ENCODE measurements at places on chromosomes 5 and 9.

- DNase-seq = no peak
Observed at GRCh38 chr9:20477940-20478620, 144.2 kb downstream of the MLLT3 start.

DNA sequence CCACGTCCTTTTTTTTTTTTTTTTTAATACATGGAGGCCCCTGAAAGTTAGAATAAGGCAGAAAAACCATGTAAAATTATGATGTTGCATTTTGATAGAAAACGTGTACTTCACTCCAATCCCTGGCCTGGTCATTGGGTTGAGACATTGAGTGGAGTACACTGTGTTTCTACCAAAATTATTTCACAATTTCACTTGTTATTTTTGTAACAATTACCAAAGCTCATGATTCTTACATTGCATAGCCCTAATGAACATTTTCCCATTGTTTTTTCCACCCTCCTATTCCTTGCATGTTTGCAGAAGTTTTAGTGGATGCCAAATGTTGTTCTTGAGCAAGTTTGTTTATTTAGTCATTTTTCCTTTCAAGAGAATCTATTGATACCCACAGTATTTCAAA, 21.9 kb downstream of the MAMDC2 start:
- no peak for DNase-seq

DNA sequence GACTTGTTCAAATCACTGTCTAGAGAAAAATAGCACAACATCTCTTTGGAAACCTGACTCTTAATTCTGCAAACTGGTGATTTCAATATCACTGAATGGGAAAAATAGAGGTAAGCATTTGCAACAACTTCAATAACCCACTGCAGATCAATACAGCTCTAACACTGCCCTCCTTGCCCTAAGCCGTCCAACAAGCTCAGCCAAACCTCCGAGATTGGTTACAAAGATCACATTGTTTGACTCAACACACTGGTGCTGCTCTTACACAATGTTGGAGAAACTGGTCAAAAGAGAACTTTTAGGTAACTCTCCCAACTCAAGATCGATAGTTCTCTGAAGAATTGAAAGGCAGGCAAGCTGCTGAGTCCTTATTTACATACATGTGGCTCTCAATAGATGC, 150.4 kb downstream of the SPOCK1 start:
- DNase-seq = no peak

- peak; percentile 68 for DNase-seq
Observed at GRCh38 chr5:142023836-142024235, 11.0 kb upstream of the GNPDA1 start.

- DNase-seq = peak; percentile 67
Observed at GRCh38 chr5:102792705-102793104, 37.6 kb downstream of the PAM start.

GRCh38 chr5:53607886-53608285, 47.4 kb downstream of the NDUFS4 start:
- no peak for DNase-seq

- DNase-seq = no peak
Observed at GRCh38 chr9:12862611-12863410, 88.0 kb downstream of the LURAP1L start.

DNA sequence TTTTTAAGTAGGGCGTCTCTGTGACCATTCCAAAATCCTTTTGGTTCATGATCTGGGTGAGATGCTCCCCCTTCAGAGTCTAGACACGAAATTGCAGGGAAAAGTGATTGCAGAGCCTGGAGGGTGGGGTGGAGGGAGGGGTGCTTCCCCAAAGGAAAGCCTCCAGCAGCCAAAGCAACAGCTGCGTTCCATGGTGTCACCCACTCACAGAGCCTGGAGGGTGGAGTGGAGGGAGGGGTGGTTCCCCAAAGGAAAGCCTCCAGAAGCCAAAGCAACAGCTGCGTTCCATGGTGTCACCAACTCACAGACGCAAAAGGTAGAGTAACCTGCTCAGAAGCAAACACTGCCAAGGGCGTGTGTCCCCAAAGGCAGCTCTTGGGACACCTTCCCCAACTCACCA, 22.6 kb downstream of the SLC6A18 start:
- DNase-seq = no peak

- no peak for DNase-seq
Observed at GRCh38 chr5:173583346-173583745, 33.1 kb downstream of the BOD1 start.

DNA sequence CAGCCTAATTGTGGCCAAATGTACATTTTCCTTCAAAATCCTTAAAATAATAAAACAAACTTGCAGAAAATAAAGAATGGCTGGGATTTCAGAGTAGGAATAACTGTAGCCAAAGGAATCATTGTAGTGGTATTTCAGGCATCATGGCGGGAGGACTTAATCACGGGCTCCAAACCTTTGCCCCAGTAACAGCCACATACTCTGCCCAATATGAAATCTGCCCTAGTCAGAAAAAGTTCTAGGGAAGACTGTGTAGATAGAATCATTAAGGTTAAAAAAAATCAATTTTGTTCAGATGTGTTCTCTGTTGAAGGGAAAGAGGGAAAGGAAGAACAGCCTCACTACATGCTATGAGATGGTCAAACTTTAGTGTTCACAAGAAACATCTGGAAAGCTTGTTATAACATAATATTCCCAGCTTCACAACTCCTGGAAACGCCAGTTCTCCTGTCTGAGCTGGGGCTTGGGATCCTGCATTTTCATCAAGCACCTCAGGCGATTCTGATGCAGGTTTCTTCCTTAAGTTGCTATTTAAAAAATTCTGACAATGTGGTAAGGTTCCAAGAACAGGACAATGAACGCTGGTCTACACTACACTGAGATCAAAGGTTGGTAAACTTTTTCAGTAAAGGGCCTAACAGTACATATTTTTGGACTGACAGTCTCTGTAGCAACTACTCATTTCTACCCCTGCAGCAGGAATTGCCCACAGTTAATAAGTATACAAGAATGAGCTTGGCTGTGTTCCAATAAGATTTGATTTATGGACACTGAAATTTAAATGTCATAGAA, 87.9 kb downstream of the CEMIP2 start:
- no peak for DNase-seq

- DNase-seq = no peak
Observed at GRCh38 chr5:73339051-73339575, 109.5 kb downstream of the FOXD1 start.

DNA sequence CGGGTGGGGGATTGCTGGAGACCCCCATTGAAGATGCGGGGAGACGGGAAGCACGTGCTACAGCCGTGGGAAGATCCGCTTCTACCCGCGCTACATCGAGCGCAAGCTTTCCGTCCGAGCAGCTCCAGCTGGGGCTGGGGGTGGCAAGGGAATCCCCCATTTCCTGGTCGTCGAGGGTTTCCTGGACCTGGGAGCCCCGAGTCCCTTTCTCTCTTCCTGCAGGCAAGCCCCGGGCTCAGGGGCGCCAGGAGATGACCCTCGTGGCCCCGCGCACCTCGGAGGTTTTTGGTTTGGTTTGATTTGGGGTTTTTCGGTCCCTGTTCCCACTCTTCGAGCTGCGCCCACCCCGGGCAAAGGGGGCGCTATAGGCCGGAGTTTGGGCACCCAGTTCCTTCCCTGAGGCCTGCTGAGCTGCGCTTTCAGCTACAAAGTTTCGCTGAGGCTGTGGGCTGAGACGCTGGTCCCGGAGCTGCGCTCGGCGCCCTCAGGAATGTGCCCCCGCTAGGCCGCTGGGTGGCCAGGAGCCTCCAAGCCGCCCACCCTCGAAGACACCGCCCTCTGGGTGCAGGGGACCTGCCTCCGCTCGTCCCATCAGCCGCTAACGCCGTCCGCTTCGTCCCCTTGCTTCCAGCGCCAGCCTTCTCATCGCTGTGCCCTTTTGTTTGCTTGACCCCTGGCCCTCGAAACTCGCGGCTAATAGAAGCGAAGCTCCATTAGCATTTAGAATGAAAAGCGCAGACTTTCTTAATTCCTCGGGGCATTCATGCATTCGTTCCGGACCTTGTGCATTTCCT, 2.9 kb downstream of the NR4A3 start:
- DNase-seq = peak; percentile 14

Data from NCI-H748 treated with DMSO at 0.1 percent for 48 hours (cell line).